Activated CD8-positive, alpha-beta T cell treated with anti-CD3 and anti-CD28 coated beads for 36 hours (primary cell): ENCODE measurements at places on chromosomes 5 and 9. TPM values are rescaled to one million over a fixed set of nuclear protein-coding genes. Genes with fewer than 3 reads are reported as not detected.
A peak's percentile ranks its signal among the peaks of the same experiment; 100 is the strongest.

DNA sequence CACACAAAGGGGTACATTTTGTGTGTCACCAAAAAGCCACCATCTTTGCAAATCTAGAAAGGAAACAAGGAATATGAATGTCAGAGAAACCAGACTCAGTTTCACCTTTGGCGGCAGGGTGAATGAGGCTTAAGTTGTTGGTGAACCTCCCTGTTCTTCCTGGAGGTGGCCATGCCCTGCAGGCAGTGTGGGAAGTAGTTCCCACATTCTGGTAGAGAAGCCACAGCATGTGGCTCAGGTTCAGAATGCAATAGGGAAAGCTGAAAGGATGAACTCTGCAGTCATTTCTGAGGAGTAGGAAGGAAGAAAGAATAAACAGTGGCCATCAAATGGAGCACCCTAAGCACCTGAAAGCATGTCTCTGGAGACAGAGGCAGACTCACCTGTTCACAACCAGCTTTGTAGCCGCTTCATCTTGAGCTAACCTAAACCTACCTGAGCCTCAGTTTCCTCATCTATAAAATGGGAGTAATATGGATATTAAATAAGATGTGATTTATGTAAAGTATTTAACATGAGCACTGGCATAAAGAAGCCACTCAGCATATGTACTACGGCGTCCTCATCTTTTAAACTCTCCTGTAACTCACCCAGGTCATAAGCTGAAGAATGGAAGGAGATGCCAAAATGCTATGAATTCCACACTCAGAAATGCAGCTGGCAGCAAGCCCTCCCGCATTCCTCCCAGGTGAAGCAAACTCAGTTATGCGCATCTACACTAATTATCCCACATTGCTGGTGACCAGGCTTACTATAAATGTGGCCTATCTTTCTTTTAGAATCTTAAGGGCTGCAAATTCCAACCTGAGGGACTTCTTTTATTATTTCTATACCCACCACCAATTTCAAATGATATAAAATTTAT lies 86.0 kb downstream of the ZNF608 start:
- no peak overlapping the region for H3K27ac ChIP-seq
- DNase-seq = no peak
- H3K4me3 ChIP-seq = no peak overlapping the region
- H3K36me3 ChIP-seq = no peaks in the 10 kb centered on the region
- no peaks in the 10 kb centered on the region for H3K4me1 ChIP-seq

DNA sequence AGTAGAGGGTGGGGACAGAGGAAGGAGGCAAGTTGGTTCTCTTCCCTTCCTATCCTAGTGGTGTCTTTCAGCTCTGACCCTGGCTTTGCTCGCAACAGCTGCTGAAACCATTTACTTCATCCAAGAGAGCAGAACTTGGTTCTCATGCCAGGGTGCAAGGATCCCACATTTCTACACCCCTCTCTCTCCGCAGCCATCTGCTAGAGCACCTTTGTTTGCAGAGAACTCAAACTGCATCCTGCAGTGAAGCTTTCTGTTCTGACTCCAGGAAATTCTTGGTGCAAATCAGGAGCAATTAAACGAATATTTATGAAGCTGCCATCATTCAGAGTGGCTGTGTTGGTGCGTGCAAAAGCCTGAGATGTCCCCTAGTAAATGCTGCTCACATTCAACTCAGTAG lies 31.9 kb downstream of the NEUROG1 start:
- no peak overlapping the region for H3K27ac ChIP-seq
- no peak for DNase-seq
- H3K36me3 ChIP-seq = no peaks in the 10 kb centered on the region
- H3K4me1 ChIP-seq = peaks cover 6% of the 10 kb centered on the region

- no peaks in the 10 kb centered on the region for H3K36me3 ChIP-seq
- H3K27ac ChIP-seq = no peak overlapping the region
- DNase-seq = no peak
These were observed 133.6 kb downstream of the SIL1 start for GRCh38 chr5:139064613-139065012.

GRCh38 chr5:177601126-177601525 lies 1.2 kb downstream of the B4GALT7 start:
- no peaks in the 10 kb centered on the region for H3K27me3 ChIP-seq
- no peak for DNase-seq
- H3K27ac ChIP-seq = peak overlapping the region; percentile 88
- peak overlapping the region; percentile 88 for H3K4me3 ChIP-seq
- H3K36me3 ChIP-seq = peaks cover 20% of the 10 kb centered on the region
- peaks cover 35% of the 10 kb centered on the region for H3K4me1 ChIP-seq

- H3K27me3 ChIP-seq = peaks cover 10% of the 10 kb centered on the region
- H3K4me3 ChIP-seq = no peak overlapping the region
- H3K4me1 ChIP-seq = no peaks in the 10 kb centered on the region
- no peak overlapping the region for H3K27ac ChIP-seq
- H3K36me3 ChIP-seq = no peaks in the 10 kb centered on the region
These were observed 89.3 kb upstream of the SLIT3 start for GRCh38 chr5:169390265-169390664.

- no peaks in the 10 kb centered on the region for H3K27me3 ChIP-seq
- H3K4me3 ChIP-seq = no peak overlapping the region
- H3K36me3 ChIP-seq = no peaks in the 10 kb centered on the region
- DNase-seq = no peak
- no peak overlapping the region for H3K27ac ChIP-seq
- no peaks in the 10 kb centered on the region for H3K4me1 ChIP-seq
These were observed 16.0 kb upstream of the PAPPA start for GRCh38 chr9:116137581-116137980.

DNA sequence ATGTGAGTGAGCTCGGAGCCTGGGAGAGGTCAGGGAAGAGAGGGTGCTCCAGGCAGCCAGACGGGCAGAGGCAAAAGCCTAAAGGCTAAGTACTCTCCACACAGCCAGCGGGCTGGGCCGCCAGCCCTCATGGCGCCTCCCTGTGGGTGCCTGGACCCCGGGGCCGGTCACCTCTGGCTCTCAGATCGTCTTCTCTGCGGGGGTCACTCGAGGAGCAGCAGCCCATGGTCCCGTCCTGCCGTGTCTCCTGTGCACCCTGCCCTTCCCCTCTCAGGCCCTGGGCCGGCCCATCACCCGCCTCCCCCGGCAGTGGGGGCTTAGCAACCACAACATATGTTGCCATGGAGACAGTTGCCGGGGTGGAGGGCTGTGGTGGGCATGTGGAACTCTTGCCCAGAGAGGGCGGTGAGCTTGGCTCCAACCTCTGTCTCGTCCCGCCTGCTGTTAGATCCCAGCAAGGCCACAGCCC lies 4.2 kb downstream of the AK1 start:
- no peak for DNase-seq
- H3K4me1 ChIP-seq = peaks cover 3% of the 10 kb centered on the region
- no peak overlapping the region for H3K4me3 ChIP-seq
- no peak overlapping the region for H3K27ac ChIP-seq
- peaks cover 7% of the 10 kb centered on the region for H3K27me3 ChIP-seq

DNA sequence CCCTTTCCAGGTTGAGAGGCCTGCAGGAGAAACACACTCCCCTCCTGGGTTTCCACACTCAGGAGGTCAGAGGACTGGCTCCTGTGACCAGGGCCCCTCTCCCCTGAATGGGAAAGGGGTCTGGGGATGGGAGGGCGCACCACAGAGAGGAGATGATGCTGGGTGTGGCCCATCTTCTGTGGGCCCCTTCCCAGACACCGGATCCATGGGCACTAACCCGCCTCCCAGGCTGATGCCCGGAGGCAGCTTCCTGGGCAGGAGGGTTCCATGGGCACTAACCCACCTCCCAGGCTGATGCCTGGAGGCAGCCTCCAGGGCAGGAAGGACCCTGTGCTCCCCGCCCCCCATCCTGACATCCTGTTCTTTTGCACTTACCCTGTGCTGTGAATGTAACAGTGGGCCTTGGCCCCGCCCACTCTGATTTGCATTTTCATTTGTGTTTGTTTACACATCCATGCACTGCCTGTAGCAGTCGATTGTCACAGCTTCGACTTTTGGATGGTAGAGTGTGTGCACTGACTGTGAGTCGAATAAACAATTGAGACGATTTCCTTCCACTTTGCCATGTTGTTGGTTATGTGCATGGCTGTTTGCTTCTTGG lies 9.3 kb upstream of the DOLPP1 start:
- peaks cover 45% of the 10 kb centered on the region for H3K4me1 ChIP-seq
- peak; percentile 66 for DNase-seq
- H3K27ac ChIP-seq = peak overlapping the region; percentile 61
- no peaks in the 10 kb centered on the region for H3K27me3 ChIP-seq

DNA sequence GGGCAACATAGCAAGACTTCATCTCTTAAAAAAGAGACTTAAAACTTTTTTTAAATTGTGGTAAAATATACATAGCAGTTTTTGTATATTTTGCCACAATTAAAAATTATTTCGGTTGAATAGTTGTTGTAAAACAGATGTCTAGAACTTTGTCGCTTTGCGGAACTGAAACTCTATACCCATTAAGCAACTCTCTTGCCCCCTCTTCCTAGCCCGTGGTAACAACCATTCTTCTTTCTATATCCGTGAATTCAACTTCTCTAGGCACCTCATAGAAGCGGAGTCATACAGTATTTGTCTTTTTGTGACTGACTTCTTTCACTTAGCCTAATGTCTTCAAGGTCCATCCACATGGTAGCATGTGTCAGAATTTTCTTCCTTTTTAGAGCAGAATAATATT lies 43.3 kb downstream of the SPARC start:
- H3K4me3 ChIP-seq = no peak overlapping the region
- no peak overlapping the region for H3K27ac ChIP-seq
- H3K4me1 ChIP-seq = peaks cover 2% of the 10 kb centered on the region
- no peaks in the 10 kb centered on the region for H3K36me3 ChIP-seq

DNA sequence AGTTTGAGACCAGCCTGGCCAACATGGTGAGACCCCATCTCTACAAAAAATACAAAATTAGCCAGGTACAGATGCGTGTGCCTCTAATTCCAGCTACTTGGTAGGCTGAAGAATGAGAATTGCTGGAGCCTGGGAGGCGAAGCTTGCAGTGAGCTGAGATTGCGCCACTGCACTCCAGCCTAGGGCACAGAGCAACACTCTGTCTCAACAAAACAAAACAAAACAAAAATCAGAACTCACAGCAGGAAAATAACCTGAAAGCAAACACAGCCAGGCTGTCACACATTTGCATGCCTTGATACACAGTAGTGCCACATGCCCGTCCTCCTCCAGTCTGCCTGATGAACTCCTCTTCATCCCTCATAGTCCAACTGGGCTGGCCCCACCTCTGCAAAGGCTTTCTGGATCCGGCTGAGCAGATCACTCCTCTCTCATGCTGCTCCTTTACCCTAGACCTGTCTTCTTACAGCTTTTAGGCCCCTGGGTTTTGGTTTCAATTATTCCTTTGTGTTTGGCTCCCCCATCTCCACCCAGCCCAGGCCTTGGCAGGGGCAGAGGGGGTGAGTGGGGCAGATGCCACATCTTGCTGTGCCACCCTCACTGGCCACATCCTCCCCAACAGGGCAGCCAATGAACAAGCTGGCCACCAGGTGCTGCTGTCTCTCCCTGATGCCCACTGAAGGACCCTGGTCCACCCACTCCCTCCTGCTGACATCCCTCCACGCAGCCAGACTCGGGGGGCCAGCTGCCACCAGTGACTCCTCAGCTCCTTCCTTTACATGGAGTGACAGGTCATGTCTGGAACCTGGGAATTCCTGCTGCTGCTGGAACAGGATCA lies 62.0 kb upstream of the GGTA1 start:
- H3K27ac ChIP-seq = no peak overlapping the region
- H3K4me1 ChIP-seq = peaks cover 13% of the 10 kb centered on the region
- no peak for DNase-seq
- no peaks in the 10 kb centered on the region for H3K36me3 ChIP-seq
- H3K4me3 ChIP-seq = no peak overlapping the region
- peaks cover 6% of the 10 kb centered on the region for H3K27me3 ChIP-seq

- no peaks in the 10 kb centered on the region for H3K36me3 ChIP-seq
- no peak overlapping the region for H3K27ac ChIP-seq
- H3K27me3 ChIP-seq = peaks cover 8% of the 10 kb centered on the region
These were observed 56.6 kb downstream of the WWC1 start for GRCh38 chr5:168348084-168348414.

DNA sequence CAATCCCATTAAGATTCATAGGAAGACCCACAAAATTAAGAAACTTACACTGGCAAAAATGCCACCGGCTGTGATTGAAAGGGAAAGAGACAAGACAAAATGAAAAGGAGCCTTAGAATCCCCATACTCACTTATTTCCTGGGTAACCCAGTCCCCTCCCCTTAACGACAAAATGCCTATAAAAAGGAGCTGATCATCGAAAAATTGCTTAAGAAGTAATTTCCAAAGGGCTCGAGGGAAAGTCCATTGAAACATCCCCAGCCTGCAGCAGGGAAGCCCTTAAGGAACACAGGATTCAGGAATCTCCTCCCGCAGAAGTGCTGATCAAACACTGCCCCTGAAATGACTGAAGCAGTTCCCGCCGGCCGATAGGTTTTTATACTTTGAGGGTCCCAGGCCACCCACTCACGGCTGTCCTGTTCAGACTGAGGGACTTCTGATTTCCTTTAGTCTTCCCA lies 677 bp upstream of the ZNF79 start:
- peak overlapping the region; percentile 96 for H3K27ac ChIP-seq
- peaks cover 39% of the 10 kb centered on the region for H3K4me1 ChIP-seq
- peak overlapping the region; percentile 98 for H3K4me3 ChIP-seq
- no peaks in the 10 kb centered on the region for H3K27me3 ChIP-seq
- H3K36me3 ChIP-seq = peaks cover 17% of the 10 kb centered on the region

- H3K4me1 ChIP-seq = no peaks in the 10 kb centered on the region
- no peak for DNase-seq
- no peak overlapping the region for H3K27ac ChIP-seq
- H3K27me3 ChIP-seq = no peaks in the 10 kb centered on the region
- H3K36me3 ChIP-seq = no peaks in the 10 kb centered on the region
- H3K4me3 ChIP-seq = no peak overlapping the region
These were observed 228.0 kb downstream of the TLE4 start for GRCh38 chr9:79799691-79800335.

- no peaks in the 10 kb centered on the region for H3K27me3 ChIP-seq
- no peaks in the 10 kb centered on the region for H3K4me1 ChIP-seq
- no peak overlapping the region for H3K4me3 ChIP-seq
These were observed 1943.3 kb downstream of the MAT2B start for GRCh38 chr5:165448753-165449152.

GRCh38 chr5:170046241-170046640 lies 59.5 kb upstream of the FOXI1 start:
- no peak for DNase-seq
- no peak overlapping the region for H3K4me3 ChIP-seq
- H3K27ac ChIP-seq = no peak overlapping the region

DNA sequence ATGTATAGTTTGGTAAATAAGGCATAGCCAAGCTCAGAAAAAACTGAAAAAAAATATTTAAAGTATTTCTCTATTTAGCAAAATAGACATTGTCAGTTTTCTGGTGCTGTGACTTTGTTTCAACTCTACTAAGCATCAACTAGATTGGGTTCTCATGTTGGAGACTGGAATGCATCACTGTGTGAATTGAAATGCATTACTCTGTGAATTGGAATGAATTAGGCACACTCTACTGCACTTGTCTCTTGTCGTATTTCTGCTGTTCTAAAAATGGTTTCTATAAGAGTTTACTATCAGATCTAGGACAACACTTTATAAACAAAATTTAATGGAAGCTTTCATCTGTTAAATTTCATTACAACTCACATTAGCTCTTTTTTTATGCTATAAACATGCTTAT lies 1772.2 kb downstream of the MAT2B start:
- no peaks in the 10 kb centered on the region for H3K27me3 ChIP-seq
- DNase-seq = no peak
- no peaks in the 10 kb centered on the region for H3K36me3 ChIP-seq
- H3K4me1 ChIP-seq = no peaks in the 10 kb centered on the region
- no peak overlapping the region for H3K27ac ChIP-seq

Gene ACTBL2
- total RNA-seq = not detected

Gene CTXN3
- total RNA-seq = not detected

Gene LPCAT1
- 37.2 TPM for total RNA-seq

Gene ECM2
- total RNA-seq = not detected

Gene FABP6
- not detected for total RNA-seq

Gene ADAMTS12
- total RNA-seq = not detected

Gene FSTL4
- not detected for total RNA-seq
